ENCODE measurements at places on chromosomes 6 and 20.

DNA sequence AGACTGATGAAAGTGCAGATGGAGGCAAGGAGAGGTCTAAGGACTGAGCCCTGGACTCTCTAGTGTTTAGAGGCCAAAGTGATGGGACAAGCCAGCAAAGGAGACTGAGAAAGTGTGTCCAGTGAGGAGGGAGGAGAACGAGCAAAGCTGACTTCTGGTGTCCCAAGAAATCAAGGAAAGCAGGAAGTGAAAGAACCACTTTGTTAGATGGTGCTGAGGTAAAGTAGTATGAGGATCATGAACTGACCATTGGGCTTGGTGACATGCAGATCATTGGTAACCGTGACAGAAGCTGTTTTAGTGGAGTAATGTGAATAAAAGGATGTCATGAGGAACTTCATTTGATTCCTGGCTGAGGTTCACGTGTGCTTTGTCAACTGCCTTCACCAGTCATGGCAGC is 108.4 kb downstream of the SLX4IP start:
- no peak for DNase-seq

DNA sequence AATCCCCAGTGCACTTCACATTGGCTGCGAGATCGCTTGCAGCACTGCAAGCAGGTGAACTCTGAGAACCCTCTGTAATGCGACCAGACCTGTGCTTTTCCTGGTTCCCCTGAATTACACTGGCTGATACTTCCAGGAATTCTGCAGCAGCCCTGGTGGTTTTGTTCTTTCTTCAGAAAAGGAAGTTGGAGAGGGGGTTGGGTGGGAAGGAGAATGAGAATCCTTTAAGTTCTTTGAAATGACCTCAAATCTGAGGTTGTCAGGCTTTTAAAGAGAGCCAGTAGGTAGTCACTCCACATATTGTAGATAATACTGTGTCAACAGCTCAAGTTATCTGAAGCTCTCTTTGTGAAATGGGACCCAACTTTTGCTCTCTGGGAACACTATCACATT is 62.4 kb downstream of the GCNT2 start:
- no peak for DNase-seq

- no peak for DNase-seq
Measured at GRCh38 chr6:12603673-12604049, 112.9 kb upstream of the PHACTR1 start.

GRCh38 chr20:58071991-58072390 is 156.5 kb downstream of the ANKRD60 start:
- DNase-seq, result no peak

DNA sequence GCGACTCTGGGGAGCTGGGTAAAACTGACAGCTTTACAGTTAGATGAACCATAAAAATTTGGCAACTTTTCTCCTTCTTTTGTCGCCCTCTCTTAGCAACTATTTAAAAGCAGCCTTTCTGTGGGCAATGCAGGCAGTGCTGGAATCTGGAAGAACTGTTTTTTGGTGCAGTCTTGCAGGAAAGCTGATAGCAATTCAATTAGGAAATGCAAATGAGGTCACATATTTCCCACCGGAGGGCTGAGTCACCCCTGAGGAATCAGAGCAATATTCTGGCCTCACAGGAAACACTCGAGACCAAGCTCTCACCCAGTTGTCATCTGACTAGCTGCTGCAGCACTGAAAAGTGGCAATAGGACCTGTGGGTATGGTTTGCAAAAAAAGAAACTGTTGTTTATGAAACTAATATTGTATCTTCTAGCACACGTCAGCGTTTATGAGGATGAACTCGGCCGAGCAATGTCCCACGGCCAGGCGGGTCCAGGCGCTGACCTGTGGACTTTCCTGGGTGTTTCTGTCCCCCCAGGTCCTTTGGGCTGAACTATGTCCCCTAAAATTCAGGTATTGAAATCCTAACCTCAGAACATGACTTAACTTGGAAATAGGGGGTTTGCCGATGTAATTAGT is 312.3 kb downstream of the TAF4 start:
- peak; percentile 4 for DNase-seq

GRCh38 chr6:165308926-165309731 is at the start of gene C6orf118:
Gene C6orf118 (minus strand): TSS chr6:165309605. CDS start chr6:165309586, 19 bp downstream.
- peak; percentile 32 for DNase-seq

DNA sequence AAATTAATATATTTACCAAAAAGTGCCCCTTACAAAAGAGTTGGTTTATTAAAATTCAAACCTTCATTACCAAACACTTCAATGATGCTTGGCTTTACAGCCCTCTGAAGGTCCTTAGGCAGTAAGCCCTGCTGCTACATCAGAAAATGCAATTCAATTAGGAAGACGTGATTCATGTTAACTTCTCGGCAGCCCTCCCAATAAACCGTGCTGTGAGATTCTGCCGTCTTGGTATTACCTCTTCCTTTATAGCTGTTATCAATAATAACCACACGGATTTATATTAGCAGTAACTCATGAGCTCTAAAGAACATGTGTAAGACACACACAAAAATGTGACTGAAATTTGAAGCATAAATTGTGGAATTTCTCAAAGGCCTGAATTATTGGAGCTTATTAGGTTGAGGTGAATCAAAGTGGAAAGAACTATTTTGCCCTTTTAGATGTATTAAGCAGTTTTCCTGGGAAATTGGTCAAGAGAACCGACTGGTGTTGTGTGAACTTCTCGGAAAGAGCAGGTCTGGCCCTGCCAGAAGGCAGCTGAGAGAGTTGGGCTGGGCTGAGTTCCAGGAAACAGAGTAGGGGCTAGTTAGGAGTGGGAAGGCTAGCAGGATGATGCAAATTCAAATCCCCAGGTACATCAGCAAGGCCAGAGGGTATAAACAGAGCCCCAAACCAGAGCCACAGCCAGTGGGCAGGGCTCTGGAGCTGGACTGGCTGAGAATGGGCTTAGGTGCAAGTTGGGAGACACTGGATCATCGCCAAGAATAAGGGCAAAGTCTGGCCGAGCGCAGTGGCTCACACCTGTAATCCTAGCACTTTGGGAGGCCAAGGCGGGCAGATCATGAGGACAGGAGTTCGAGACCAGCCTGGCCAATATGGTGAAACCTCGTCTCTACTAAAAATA is 33.1 kb downstream of the FGD2 start:
- DNase-seq, result peak; percentile 30

DNA sequence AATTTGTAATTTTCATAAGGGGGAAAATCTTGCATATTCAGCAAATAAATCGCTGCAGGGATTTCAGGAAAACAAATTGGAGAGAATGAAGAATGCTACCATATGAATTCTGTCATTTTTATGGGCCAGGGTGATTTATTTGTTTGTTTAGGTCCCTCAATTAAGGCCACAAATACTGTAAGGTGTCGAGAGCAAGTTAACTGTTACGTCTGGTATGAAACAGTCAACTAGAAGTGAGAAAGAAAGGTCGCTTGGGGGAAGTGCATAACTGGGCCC is 166.9 kb upstream of the TSHZ2 start:
- DNase-seq, result no peak

DNA sequence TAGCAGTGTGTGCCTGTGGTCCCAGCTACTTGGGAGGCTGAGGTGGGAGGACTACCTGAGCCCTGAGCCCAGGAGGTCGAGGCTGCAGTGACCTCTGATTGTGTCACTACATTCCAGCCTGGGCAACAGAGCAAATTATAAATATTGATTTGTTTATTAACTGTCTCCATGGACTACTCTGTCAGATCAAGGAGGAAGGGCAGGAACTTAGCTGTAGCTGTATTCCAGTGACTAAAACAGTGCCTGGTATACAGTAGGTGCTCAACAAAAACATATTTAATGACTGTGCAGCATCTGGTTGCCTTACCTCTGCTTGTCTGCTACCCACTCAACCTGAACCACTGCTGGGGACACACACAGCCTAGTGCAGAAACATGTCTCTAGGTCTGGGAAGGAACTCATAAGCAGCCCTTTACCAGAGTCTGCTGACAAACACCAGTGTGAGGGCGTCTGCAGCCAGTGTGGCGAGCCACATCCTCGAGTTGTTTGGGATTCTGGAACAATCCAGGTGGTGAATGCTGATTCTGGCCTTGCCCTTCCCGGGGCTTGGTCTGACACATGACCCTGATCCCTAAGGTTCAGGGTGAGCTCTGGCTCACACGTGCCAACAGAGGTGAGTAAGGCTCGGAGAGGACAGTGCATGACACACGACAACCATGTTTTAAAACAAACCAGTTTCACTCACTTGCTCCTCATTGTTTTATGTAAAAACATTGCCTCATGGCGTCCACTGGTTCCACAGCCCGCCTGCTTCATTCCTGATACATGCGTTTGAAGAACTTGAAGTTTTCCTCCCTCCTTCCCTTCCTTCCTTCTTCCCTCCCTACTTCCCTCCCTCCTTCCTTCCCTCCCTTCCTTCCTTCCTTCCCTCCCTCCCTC is 117.9 kb upstream of the ZNF217 start:
- no peak for DNase-seq

- peak; percentile 75 for DNase-seq
Measured at GRCh38 chr20:11216451-11217314, 542.9 kb upstream of the JAG1 start.

DNA sequence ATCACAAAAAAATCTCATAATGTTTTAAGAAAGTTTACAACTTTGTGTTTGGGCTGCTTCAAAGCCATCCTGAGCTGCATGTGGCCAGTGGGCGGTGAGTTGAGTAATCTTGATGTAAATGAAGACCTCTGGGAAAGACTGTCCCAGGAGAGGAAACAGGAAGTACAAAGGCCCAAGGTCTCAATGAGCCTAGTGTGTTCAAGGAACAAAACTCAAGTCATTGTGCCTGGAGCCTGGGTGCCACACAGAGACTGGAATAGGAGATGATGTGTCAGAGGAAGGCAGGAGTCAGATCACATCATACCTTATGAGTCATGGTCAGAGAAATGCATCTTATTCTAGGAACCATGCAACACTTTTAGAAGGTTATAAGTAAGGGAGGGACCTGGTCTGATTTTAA is 51.5 kb downstream of the COL19A1 start:
- peak; percentile 67 for DNase-seq

DNA sequence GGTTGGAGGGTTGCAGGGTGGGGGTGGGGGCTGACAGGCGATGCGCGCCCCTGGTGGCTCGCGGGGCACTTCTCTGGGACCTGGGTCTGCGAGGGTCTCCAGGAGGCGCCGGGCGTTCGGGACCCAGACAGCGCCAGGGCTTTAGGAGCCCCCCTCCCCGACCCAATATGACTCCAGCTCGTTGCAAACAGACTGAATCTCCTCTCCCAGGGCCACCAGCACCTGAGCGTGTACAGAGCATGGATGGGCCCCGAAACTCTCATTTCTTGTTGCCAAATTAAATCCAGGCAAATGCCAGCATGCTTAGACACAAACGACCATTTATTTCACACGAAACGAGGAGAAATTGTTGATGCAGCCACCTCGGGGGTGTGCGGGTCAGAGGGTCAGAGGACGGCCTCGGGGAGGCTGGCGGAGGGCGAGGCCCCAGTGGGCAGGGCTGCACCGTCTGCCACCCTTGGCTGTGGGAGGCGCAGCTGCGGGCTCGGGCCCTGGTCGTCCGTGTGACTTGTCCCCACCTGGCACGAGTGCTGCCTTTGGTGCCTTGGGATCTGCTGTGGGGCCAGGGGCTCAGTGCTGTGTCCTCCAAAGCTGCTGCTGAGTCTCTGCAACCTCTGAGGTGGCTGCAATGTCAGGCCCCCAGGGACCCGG is 20.9 kb upstream of the GATA5 start:
- peak; percentile 42 for DNase-seq

DNA sequence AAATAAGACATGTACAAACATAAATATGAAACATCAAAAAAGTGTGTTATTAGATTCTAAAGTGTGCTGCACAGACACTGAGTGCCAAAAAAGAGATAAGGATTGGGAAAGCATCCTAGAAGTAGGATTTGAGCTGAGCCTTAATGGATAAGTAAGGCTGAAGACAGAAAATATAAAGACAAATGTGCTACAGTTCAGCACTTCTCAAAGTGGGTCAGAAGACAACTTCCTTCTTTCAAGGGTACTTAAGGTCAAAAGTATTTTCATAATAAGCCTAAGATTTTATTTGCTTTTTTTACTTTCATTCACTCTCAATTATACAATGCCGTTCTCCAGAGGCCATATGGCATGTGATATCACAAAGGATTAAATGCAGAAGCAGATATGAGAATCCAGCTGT is 16.8 kb downstream of the USP45 start:
- no peak for DNase-seq

DNA sequence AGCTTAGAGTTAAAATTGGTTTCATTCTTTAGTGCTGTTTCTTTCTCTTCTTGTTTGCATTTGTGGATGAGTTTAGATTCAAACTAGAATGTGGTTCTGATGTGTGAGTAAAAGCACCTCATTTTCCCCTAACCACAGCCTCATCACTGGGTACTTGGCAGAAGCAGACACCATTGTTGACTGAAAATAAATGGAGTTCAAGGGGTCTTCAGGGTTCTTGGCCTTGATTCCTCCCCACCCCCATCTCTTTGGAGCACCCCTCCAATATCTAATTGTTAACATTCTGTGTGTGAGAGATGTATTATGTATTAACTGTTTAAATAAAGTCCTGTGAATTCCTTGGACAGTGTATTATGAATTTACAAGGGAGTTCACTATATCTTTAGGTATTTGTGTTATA is 59.6 kb downstream of the JARID2 start:
- DNase-seq, result no peak

GRCh38 chr20:18666803-18667415 is 79.1 kb downstream of the DTD1 start:
- DNase-seq, result no peak

- no peak for DNase-seq
Measured at GRCh38 chr6:73691512-73691911, 4.5 kb upstream of the CD109 start.

- DNase-seq, result no peak
Measured at GRCh38 chr6:8837343-8837742, 402.0 kb upstream of the SLC35B3 start.

- DNase-seq, result no peak
Measured at GRCh38 chr6:37531026-37531425, 31.3 kb upstream of the CCDC167 start.

GRCh38 chr6:30192076-30192475 is 21.1 kb downstream of the TRIM26 start:
- no peak for DNase-seq

- DNase-seq, result peak; percentile 79
Measured at GRCh38 chr6:21753241-21754108, 159.9 kb downstream of the SOX4 start.
